Hypothalamus (tissue), 51 donors: ENCODE measurements at places on chromosomes 7 and 10.

GRCh38 chr7:1296356-1296981, 63.8 kb downstream of the UNCX start:
- DNase-seq, result no peak

GRCh38 chr7:107103369-107103768, 58.9 kb downstream of the PRKAR2B start:
- DNase-seq, result no peak

DNA sequence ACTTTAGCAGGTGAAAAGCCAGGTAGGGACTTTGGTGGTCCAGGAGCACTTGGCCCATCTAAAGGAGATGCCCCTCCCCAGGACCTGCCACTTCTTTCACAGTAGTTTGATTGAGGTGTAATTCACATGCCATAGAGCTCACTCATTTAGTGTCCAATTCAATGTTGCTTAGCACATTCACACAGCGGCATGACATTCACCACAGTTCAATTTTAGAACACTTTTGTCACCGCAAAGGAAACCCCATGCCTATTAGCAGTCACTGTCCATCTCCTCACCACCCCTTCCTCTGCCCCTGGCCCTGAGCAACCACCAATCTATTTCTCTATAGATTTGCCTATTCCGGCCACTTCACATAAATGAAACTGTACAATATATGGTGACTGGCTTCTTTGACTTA, 211.6 kb upstream of the ZMIZ1 start:
- DNase-seq, result no peak

GRCh38 chr7:142898377-142899170, 13.0 kb upstream of the TRPV6 start:
- no peak for DNase-seq

DNA sequence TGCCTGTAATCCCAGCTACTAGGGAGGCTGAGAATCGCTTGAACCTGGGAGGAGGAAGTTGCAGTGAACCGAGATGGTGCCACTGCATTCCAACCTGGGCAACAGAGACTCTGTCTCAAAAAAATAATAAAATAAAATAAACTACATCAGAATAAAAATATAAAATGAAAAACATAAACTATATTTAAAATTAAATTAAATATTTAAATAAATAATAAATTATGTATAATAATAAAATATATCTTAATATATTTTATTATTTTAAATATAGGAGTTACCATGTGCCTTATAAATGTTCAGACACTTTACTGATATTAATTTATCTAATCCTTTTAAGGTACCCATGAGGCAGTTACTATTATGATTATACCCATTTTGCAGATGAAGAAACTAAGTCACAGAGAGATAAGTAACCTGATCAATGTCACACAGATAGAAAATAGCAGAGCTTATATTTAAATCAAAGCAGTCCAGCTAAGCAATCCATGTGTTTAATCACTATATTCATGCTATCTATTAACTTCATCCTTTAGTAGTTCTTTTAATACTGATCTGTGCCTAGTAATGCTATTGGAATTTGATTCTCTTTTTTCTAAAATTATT, 30.3 kb upstream of the MET start:
- no peak for DNase-seq

GRCh38 chr7:67554986-67555385, 558.4 kb downstream of the TYW1 start:
- no peak for DNase-seq

DNA sequence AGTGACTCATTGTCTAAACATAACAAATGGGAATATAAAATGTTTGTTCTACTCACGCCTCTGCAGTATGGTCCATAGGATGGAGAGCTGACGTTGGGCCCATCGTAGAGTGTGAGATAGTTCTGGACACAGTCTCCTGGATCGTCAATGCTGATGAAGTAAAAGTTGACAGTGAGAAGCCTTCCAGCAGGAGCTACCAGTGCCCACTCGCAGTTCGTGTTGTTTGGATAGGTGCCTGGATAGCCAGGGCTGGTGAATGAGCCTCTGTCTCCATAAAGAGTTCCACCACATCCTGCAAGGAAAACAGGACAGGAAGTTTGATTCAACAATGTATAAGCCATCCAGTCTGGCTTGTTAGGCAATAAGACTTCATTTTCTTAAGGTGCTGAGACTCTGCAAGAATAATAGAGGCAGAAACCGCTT, 79.6 kb downstream of the OR13A1 start:
- DNase-seq, result no peak

DNA sequence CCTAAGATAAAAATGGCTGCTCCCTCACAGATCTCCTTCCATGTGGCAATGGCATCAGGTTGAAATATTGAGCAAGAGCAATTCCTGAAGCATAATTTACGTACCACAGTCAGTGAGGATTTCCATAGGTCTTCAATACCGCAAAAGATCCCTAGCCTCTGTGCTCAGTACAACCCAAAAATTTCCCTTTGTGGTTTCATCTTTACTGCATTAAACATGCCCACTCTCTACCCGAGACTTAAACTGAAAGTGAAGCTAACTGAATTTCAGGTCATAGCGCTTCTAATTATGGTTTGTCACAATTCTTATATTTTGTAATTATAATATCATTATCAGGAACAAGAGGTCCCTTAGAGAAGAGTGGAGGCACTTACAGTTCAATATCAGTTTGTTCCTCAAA, 1071.1 kb downstream of the XPNPEP1 start:
- DNase-seq, result no peak

DNA sequence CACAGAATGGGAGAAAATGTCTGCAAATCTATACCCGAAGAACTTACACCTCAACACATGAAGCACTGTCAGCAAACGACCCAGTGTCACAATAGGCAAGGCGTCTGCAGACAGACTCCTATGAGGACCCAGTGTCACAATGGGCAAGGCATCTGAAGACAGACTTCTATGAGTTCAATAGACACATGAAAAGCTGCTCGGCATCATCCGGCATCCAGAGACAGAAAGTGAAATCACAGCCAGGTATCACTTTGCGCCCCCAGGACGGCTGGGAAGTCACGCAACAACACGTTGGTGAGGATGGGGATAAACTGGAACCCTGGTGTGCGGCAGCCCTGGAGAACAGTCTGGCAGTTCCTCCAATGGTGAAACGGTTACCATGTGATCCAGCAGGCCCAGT, 273.2 kb downstream of the ELFN1 start:
- no peak for DNase-seq

DNA sequence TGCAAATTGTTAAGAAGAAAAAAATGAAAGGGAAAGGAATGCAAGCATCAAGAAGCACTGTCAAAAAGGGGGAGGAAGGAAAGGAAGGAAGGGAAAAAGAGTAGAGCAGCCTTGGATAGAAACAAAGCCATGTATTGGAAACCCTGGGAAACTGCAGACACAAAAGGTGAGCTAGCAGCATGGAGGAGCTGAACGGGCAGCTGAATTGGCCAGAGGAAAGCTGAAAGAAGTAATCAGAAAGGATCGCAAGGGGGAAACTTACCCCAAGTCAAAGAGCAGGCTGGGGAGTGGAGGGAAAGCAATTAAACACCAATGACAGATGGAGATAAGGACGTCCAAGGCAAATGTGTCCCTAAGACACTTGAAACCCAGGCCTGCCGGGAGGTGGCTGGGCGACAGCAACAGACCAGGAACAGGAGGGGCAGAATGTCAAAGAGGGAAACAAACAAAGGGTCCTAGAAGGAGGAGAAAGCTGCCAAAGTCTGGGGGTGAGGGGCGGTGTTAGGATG, 93.8 kb upstream of the SVIL start:
- no peak for DNase-seq

DNA sequence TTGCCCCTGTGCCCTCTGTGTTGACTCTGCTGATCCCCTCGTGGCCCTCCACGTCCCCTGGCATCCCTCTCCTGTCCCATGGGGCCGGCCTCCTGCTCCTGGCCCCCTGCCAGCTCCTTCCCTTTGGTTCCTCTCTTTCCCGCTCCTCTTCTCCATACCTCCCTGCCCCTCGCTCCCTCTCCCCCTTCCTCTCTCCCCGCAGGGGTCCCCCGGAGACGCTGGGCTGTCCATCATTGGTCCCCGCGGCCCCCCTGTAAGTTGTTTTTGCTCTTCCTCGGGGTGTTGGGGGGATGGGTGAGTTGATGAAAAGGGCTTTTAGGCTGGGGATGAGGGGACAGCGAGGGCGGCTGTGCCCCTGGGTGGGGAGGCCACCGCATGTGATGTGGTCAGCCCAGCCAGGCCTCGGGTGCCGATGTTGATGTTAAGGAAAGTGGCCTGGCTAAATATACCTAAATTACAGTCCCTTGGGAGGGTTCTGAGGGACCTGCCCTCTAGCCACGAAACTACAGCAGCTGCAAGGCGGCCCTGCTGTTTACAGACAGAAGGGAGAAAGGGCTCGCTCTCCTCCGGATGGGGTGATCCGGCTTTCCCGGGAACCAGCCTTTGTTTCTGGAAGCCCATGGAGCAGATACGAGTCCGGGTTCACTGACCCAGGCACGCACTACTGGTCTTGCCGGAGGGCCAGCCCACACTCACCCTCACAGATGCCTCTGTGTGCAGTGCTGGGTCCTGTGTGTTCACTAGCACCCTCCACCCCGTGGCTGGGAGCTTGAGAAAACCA, 78.8 kb downstream of the COL13A1 start:
- DNase-seq, result no peak

DNA sequence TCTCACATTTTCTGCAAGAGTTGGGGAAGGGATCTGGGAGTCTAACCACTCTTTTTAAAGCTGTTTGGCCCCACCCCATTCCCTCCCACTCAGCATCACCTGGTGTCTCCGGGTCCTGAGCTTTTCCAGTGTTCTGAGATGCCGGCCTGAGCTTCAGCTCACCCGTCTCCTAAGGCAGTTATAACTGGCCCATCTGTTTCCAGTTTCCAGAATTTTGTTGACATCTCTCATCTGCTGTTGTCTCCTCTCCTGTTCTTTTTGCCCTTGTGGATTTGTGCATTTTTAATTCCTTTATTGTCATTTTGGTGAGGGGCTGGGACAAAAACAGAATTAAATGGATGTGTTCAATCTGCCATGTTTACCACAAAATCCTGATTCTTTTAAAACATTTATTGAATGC, 160.6 kb downstream of the C10orf105 start:
- no peak for DNase-seq

GRCh38 chr10:118458957-118459641, 117.0 kb upstream of the FAM204A start:
- DNase-seq, result no peak

GRCh38 chr10:17113889-17114540, 15.6 kb downstream of the CUBN start:
- no peak for DNase-seq

- no peak for DNase-seq
Measured at GRCh38 chr7:112421666-112422486, 28.4 kb upstream of the IFRD1 start.

DNA sequence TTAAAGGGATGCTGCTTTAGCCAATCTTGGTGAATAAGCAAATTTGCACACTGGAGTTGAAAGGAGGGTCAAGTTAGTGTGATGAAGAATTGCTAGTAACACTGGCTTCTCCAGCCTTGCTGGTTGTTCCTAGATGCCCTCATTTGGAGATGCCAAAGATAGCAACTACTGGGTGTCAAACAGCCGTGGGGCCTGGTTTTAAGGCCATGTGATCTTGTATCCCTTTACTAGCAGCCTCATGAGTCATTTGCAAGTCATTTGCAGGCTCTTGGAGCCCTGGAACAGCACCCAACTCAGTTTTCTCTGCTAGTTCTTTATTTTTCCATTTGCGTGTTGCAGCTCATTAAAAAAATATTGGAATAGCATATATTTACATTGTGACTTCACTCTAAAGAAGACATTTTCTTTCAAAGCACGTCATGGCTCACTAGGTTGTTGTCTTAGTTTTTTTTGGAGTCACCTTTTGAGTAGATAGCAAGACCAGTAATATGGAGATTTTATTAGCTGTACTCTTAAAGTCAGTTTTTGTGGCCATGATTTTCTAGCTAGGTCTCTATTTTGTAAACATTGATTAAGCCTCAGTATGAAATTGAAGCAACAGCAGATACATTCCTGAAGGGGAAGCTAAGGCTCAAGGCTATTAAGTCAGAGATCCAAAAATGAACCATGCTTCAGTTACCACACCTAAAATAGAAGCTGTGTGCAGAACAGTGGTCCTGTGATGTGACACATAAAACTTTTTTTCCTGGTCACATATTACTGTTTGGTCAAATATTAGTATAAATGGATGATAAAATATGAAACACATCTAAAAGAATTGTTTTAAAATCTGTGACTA, 1.3 kb downstream of the LSMEM1 start:
- DNase-seq, result no peak

GRCh38 chr7:19181634-19182033, 36.4 kb upstream of the FERD3L start:
- DNase-seq, result no peak

- no peak for DNase-seq
Measured at GRCh38 chr7:44603193-44603592, 3.2 kb upstream of the OGDH start.

GRCh38 chr7:66353547-66353946, 148.4 kb downstream of the TPST1 start:
- no peak for DNase-seq

DNA sequence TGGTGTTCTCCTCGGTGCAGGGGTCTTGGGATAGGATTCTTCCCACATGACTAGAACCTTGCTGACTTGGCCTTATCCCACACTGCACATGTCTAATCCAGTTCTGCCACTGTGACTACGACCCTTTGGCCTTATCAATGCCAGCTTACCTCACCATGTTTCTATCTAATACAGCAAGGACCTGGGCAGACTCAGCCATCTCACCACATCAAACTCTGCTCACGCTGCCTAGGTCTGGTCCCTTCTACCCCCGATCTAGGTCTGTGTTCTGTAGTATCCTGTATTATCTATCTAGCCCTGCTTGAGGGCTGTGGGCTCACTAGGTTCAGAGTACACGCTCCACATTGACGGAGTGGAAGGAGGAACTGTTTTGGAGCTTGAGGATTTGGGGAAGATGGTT, 282.4 kb downstream of the HPSE2 start:
- no peak for DNase-seq

DNA sequence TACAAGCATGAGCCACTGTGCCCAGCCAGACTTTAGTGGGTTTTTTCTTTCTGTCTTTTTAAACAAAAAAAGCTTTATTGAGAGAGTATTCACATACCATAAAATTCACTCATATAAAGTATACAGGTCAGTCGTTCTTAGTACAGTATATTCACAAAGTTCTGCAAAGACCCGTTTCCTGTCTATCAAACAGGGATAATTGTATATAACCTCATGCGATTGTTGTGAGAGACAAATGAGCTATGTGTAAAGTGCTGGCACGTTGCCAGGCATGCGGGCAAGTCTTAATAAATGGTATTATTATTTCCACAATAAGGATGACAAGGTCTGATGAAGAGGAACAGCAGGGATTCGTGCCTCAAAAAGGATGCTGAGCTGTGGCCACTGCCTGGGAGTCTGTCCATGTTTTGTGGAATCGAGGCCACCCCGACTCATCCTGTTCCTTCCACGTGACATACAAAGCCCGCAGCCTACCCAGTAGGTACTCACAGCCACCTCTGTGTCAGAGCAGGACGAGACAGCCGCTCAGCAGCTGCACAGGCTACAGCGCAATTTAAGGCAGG, 51.6 kb downstream of the SMKR1 start:
- DNase-seq, result no peak

DNA sequence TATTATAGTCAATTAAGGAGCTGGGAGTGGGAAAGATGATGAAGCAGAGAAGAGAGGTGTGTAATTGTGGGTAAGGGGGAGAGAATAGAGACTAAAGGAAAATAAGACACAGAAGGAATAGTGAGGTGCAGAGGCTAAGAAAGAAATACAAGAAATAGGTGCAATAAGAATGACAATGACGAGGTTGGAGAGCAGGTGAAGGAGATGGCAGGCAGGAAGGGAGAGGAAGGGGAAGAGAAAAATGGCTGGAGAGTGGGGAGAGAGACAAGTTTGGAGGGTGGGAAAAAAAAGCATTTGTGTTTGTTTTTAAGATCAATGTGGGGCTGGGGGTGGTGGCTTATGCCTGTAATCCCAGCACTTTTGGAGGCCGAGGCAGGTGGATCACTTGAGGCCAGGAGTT, 27.6 kb upstream of the MKLN1 start:
- DNase-seq, result no peak
